Fibroblast of skin of scalp (primary cell): ENCODE measurements at places on chromosomes 4 and X.

DNA sequence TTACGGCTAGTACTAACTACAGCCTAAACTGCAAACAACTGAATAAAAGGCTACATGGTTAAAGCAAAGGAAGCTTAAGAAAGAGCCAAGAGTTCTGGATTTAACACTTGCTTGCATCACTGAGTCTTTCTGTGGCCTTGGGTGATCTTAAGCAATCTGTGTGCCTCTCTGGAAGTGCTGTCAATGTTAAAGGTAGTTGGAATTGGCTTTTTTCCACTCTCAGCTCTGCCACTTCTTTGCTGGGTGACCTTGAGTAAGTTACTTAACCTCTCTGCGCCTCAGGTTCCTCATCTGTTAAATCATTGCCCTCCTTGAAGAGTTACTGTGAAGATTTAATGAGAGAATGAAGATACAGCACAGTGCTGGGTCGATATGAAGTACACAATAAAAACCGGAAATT lies 15.7 kb downstream of the SLC2A9 start:
- DNase-seq = no peak

DNA sequence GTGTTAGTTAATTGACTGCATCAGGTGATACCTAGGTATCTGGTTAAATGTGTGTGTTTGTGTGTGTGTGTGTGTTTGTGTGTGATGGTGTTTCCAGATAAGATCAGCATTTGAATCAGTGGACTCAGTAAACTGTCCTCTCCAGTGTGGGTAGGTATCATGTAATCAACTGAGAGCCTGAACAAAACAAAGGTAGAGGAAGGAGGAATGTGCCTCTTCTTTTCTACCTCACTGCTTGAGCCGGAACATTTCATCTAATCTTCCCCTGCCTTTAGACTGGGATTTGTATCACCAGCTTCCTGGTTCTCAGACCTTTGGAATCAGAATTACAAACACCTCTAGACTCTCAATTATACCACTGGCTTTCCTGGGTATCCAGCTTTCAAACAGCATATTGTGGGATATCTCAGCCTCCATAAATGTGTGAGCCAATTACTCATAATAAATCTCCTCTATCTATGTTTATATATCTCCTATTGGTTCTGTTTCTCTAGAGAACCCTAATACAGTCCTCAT lies 120.5 kb downstream of the TBCK start:
- no peak for DNase-seq

DNA sequence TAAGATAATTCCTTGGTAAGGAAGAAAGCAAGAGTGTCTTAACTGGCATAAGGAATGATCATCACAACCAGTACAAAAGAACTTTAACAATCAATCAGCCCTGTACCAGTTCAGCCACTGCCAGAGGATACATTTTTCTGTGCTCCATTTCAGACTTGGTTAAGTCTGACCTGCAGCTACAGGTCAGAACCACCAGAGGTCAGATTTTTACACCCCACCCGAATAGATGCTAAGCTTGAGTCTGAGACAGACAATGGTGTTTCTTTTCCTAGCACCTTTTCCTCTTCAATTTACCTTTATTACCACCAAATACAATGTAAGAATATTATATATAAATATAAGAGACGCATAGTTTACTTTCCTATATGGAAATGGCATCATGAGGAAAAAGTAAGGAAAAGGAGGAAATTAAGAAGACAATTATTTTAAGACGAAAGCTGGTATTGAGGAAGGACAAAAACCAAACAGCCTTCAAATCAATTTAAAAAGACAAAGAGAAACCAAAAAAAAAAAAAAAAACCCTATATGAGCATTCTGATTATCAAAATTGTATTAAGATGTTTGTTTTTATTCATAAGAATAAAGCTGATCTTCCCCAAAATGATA lies 215.3 kb upstream of the TTC29 start:
- DNase-seq = peak; percentile 68

DNA sequence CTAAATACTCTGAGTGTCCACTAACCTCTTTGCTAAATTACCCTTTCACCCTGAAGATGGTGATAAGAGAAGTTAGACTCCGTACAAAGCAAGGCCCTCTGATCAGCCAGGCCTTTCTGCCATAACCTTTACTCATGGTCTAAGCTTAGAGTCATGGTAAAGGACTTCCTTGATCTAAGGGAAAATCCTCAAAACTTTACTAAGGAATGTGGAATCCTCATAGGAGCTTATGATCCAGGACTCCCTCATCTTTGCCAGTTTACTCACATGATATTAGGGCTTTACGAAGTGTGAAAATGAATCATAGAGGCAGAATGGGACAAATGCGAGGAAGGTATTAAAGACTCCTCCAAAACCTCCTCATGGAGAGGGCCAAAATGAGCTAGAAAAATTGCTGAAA lies 7.9 kb upstream of the FAM13A start:
- peak; percentile 25 for DNase-seq

DNA sequence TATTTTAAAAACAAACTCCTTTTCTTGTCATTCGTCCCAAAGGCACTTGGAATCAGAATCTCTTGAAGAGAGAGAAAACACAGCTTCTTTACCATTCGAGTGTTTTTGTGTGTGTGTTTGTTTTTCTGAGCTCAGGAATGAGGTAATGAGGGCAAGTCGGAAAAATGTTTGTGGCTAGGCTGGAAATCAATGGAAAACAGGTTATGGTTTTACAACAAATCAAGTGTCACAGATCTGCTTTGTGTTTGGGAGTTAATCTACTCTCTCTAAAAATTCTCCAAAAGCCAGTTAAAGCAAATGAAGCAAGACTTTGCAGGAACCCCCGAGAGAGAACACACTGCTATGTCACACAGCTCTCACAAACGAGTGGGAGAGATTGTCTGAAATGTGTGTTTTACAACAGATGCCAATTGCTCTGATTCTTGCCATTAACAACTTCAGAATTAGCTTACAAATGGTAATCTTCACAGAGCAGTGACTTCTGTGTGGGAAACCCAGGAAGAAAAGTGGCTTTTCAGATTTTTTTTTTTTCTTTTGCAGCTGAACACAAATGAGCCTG lies 264.1 kb downstream of the CBLL2 start:
- no peak for DNase-seq
